ENCODE measurements at places on chromosomes 3 and 15.
A peak's percentile ranks its signal among the peaks of the same experiment; 100 is the strongest.

DNA sequence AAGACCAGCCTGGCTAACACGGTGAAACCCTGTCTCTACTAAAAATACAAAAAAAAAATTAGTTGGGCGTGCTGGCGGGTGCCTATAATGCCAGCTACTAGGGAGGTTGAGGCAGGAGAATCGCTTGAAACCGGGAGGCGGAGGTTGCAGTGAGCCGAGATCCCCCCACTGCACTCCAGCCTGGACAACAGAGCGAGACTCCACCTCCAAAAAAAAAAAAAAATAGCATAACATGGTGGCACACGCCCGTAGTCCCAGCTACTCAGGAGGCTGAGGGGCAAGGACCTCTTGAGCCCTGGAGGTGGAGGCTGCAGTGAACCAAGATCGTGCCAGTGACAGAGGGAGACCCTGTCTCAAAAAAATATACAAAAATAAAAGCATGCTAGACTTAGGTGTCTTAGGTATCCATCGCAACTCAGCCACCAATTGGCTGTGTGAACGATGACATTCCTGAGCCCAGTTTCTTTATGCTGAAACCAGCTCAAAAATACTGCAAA, 6.2 kb downstream of the PLCH1 start:
- no peak for DNase-seq

- no peak for DNase-seq
Observed at GRCh38 chr15:76057332-76058000, 2.3 kb upstream of the TMEM266 start.

DNA sequence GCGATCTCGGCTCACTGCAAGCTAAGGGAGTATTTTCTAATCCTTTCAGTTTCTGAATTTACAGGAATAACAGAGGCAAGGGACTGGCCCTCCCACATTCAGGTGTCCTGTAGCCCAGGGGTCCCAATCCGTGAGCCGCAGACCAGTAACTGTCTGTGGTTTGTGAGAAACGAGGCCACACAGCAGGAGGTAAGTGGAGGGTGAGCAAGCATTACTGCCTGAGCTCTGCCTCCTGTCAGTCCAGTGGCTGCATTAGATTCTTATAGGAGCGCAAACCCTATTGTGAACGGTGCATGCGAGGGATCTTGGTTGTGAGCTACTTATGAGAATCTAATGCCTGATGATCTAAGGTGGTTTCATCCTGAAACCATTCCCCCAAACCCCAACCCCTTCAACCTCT, 5.0 kb upstream of the IL17RC start:
- DNase-seq: no peak

- no peak for DNase-seq
Observed at GRCh38 chr3:126921085-126921824, 61.7 kb upstream of the PLXNA1 start.

- no peak for DNase-seq
Observed at GRCh38 chr3:43959498-43960447, 269.0 kb downstream of the ABHD5 start.

DNA sequence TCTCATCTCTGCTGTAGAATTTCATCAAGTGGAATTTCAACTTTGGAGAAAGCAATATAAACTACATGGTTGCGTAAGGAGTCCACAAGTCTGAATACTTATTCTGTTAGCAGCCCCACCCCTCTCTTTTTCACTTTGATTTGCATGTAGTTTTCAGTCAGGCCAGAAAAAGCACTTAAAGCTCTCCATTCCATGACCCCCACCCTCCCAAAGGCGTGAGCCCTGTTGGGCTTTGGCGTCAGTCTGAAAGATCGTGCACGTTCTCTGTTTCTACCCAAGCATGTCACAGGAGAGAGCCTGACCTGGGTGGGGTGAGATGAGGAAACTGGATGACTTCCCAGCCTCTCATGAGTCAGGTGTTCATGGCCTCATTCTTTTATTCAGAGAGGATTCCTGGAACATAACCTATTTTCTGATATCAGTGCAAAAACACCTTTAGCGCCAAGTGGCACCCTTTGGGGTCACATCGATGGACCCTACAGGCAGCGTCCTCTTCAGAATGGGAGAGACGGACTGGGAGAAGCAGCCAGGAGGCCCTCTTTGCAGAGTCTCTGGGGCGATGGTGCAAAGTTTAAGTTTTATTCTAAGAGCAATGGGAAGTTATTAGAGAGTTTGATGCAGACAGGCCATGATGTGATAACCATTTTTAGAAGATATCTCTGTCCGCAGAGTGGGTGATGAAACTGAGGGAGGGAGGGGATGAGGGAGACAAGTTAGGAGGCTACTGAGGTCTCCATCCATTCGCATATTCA, 55.8 kb downstream of the LSM3 start:
- no peak for DNase-seq

DNA sequence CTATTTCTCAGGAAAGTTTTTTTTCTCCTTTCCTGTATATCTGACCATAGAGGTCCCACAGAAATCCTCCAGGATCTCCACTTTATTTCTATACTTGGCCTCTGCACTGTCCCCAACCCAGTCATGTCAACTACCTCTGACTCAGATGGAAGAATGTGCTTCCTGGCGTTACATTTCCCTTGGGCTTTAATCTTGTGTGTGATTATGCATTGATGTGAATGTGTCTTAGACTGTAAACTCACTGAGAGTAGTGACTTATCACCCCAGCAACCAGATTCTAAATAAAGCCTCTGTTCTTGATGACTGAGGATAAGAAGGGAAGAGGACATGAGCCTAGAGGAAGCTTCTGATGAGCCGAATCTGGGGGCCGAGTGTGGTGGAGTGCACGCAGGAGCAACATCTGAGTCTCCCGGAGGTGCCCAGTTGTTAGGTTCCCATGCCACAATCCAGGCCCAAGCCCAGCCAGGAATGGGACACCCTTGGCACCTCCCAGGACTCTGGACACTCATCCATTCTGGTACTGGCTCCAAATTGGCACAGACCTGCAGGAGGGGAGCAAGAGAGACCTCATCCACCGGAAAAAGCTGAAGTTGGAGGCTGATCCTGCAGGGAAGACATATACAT, 32.1 kb upstream of the HEG1 start:
- DNase-seq: no peak

DNA sequence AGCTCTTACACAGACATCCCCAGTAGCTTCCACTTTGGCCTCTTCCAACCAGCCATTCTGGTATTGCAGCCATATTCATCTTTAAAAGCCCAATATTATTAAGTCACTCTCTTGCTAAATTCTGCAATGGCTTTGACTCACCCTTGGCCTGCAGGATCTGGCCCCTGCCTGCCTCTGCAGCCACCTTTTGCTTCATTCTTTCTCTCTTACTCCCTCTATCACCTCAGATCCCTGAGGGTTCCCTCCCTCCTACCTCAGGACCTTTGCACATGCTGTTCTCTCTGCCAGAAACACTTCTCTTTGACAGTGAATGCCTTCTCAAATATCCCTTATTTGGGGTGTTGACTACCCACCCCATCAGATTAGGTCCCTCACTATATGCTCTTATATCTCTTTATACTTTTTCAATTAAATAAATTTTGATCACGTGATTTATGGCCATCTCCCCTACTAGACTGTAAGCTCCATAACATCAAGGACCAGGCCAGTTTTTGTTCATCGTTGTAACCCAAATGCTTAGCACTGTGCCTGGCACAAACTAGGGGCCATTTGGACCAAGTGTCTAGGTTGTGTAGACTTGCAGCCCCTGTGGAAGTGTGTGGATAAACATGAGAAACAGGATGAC, 32.3 kb upstream of the UBE2Q2 start:
- no peak for DNase-seq

- DNase-seq: no peak
Observed at GRCh38 chr3:146493221-146493620, 23.9 kb upstream of the PLSCR2 start.

DNA sequence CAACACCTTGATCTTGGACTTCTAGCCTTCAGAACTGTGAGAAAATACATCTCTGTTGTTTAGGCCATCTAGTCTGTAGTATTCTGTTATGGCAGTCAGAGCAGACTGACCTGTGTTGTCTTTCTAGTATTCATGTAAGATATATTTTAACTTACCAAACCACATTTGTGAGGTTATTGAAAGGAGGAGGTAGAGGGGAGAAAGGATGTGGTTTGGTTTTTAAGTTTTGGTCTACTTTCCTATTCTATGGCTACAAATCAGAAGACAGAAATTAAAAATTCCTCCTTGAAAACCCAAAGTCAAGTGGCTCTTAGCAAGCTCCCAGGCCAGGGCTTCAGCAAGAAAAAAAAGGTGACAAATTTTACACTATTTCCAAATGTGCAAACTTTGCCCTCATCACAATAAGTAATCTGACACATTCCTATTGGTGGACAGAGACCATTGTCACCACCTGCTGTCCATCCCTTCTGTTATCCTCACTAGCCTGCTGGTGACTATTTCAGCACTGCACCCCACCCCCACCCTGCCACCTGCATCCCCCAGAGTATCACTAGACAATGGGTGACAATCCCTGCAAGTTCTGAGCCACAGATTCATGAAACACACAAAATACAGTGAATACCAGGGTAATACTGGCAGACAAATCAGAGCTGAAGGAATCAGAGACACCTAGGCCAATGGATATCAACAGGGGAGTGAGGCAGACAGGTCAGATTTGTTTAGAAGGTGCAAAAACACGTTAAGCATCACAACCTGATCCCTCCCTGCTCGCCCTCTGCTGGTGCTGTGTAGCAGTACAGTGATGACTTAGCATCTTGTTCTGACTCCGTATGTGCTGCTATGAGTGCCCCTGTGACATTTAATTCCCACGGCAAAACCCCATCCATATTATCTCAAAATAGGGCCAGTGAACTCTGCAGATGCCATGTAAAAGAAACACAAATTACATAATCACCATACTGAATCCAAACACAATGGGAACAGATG, 79.0 kb upstream of the DCLK3 start:
- no peak for DNase-seq

DNA sequence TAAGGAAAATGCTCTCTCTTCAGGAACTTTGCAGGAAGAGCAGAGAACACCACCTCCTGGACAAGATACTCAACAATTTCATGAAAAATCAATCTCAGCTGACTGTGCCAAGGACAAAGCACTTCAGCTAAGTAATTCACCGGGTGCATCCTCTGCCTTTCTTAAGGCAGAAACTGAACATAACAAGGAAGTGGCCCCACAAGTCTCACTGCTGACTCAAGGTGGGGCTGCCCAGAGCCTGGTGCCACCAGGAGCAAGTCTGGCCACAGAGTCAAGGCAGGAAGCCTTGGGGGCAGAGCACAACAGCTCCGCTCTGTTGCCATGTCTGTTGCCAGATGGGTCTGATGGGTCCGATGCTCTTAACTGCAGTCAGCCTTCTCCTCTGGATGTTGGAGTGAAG, 200.5 kb downstream of the AKAP13 start:
- peak; percentile 21 for DNase-seq

GRCh38 chr15:79816571-79816970, 80.2 kb downstream of the MTHFS start:
- no peak for DNase-seq

GRCh38 chr3:78848392-78849288, 919.2 kb downstream of the ROBO1 start:
- no peak for DNase-seq

DNA sequence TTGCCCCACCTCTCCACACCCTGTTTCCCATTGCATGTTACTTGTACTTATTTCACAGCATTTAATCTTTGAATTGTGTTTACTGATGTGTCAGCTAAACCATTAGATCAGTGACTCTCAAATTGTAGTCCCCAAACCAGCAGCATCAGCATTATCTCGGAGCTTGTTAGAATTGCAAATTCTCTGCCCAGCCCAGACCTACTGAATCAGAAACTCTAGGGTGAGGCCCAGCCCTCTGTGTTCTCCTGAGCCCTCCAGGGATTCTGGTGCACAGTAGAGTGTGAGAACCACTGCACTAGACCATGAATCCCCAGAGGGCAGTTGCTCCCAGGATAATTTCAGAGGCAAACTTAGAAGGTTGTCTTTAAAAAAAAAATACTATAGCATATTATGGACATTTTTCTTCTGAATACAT, 13.0 kb downstream of the PLD1 start:
- DNase-seq: no peak

DNA sequence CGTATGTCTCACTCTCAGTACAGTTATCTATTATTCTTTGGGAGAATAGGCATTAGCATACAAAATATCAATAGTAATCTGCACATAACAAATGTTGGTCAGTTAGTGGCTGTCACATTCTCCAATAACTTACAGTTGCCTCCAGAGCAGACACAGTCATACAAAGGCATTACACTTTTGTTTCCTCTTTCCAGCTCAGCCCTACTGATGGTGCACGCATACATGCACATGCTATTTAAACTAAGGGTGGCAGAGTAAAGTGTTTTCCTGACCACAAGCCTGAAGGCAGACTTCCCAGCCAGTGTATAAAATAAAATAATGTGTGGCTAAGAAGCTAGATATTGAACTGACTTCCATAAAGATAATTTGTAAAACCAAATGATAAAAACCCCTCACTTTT, 47.6 kb downstream of the PHLDB2 start:
- DNase-seq: no peak

GRCh38 chr3:58667229-58667628, 655 bp upstream of the FAM3D start:
- no peak for DNase-seq

DNA sequence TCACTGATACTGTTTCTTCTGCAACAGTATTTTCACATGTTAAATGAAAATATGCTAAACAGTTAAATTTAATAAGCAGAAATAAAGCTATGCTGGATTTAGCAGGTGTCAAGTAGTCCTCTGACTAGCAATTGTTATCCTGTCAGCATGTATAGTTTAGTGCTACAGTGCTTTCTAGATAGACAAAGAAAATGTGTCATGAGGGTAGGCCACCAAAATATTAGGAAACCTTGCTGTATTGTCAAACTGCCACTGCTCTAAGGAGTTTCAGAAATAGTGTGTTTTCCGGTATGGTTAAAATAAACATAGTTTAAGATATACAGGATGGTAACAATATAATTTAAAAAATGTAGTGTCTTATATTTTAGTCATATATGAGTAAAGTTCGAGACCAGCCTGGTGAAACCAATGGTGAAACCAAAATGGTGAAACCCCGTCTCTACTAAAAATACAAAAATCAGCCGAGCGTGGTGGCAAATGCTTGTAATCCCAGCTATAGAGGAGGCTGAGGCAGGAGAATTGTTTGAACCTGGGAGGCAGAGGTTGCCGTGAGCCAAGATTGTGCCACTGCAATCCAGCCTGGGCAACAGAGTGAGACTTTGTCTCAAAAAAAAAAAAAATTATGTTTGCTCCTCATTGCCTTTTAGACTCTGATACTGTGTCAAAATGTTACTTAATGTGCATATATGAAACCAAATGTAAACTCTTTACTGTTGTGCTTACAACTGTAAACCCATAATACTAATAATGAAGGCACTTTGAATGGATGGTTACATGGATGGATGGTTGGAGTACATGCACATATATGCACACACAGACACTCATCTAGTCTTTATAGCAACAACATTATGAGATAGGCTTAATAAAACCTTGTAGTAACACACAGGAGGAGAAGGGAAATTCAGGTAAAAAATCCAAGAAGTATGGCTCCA, 204.8 kb downstream of the RSRC1 start:
- DNase-seq: no peak

- no peak for DNase-seq
Observed at GRCh38 chr15:53591041-53591440, 168.4 kb downstream of the WDR72 start.
